ENCODE measurements at places on chromosomes 16 and 17.

DNA sequence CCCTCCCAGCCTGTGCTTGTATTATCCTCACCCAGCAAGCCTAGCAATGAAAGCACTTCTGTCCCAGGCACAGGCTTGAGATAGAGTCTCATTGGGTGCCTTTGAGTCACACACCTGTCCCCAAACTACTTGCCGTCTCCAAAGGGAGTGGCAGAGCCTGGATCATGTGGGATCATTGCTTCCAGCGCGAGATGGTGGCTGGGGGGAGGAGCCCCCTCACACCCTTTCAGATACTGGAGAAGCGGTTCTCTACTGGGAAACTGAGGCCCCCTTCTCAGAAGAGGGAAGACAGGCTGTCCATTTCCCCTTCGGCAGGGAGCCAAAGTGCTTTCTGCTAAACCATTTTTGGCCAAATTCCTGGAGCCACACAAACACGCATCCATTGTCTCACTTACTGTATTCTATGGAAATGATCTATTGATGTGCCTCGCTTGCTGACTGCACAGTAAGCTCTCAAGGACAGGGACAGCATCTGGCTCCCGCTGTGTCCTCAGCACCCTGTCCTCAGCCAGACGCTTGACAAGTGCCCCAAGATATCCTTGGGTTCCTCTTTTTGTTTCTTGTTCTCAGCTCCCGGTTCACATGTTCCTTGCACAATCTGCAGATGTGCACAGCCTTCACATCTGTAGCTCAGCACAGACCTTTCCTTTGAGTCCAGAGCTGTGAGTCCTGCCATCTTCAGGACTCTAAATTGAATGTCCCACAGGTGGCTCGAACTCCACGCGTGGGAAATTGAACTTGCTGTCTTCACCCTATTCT, 26.0 kb upstream of the DLX3 start:
- DNase-seq = no peak

- DNase-seq = no peak
These were observed 57.2 kb upstream of the SEC14L1 start for GRCh38 chr17:77083531-77083930.

GRCh38 chr17:61009663-61010062, 332.0 kb downstream of the BCAS3 start:
- DNase-seq = no peak

DNA sequence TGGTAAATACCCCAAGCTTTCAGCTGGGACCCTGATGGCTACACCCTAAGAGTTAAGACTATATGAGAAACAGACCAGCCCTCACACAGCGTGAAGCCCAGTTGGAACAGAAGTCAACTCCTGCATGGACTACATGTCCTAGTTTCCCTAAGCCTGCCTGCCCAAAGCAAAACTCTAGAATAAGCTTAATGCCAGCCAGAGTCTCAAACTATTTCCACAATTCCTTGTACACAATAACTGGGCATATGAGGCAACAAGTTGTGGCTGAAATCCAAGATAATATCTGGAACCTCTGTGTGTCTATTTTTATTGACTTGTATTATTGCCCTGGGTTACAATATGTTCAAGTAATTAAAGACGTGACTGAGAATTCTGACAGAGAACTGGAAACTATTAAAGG, 19.4 kb downstream of the MYH10 start:
- DNase-seq = no peak

DNA sequence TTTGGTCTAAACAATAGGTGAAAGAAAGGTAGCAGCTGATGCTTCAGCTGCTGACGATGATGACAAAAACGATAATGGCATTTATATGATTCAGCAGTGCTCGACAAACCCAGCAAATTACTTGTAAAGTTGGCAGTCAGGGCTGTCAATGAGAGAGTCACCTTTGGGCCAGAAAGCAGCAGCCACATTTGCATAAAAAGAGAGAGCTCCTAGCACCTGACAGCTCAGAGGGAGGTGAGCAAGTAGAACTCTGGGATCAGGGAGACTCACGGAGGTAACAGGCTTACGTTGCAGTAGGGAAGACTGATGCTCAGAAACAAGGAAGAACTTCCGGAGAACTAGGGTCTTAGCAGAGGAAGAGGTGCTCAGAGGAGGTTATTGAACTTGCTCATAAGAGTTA, 291.9 kb upstream of the ZFHX3 start:
- DNase-seq = no peak

DNA sequence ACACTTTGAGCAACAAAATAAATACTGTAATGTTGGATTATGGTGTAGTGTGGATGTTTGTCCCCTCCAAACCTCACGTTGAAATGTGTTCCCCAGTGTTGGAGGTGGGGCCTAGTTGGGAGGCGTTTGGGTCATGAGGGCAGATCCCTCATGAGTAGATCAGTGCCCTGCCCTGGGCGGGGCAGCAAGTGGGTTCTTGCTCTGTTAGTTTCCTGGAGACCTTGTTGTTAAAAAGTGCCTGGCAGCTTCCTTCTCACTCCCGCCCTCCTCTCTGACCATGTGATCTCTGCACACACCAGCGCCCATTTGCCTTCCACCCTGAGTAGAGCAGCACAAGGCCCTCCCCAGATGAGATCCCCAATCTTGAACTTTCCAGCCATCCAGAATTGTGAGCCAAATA, 67.7 kb downstream of the MPRIP start:
- no peak for DNase-seq

DNA sequence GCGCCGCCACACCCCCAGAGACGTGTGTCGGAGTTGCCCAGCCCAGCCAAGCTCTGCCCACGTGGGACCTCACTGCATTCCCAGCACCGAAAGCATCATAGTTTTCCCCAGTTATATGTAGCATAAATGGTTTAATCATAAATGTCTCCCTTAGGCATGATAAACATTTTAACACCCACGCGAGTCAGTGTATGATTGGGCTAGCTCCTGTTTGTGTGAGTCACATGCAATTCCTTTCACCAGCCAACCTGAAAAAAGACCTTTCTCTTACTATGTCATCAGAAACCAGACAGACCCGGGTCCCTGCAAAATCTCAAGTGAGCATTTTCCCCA, 9.2 kb downstream of the TAF1C start:
- no peak for DNase-seq

GRCh38 chr16:1773703-1774447, 941 bp upstream of the MRPS34 start:
- DNase-seq = no peak
